ENCODE measurements at places on chromosomes 16 and 17.

GRCh38 chr16:5944971-5945370 is 847.4 kb upstream of the EEF2KMT start:
- no peak for DNase-seq

DNA sequence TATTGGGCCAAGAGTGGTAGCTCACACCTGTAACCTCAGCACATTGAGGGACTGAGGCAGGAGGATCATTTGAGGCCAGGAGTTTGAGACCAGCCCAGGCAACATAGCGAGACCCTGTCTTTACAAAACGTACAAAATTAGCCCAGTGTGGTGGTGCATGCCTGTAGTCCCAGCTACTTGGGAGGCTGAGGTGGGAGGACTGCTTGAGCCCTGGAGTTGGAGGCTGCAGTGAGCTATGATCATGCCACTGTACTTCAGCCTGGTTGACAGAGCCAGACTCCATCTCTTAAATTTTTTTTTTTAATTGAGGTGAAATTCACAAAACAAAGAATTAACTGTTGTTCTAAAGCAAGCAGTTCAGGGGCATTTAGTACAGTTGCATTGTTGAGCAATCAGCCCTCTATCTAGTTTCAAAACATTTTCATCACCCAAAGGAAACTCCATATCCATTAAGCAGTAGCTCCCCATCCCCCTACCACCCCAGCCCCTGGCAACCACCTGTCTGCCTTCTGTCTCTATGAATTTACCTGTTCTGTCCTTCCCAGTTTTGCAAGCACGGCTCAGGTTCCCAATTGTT is 15.6 kb downstream of the SNX29 start:
- no peak for DNase-seq

DNA sequence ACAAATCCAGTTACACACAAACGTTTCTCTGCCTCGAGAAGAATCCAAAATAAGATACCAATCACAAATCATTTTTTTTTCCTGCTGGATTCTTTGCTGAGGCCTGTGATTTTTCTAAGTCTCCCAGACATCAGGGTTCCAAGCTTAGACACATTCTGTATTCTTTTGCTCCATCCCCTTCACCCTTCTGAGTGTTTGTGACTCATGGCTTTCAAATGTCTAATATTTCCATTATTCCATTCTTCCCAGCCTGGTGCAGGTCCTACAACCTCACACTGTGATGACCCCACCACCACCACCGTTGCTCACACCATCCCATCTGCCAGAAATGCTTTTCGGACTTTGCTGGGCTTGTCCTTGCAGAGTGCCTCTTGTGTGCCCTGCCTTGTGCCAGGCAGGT is 480.1 kb downstream of the SOX9 start:
- DNase-seq = no peak

GRCh38 chr17:491086-492021 is 138.7 kb upstream of the RPH3AL start:
- no peak for DNase-seq

GRCh38 chr17:75909812-75910274 is 5.2 kb upstream of the MRPL38 start:
- no peak for DNase-seq

DNA sequence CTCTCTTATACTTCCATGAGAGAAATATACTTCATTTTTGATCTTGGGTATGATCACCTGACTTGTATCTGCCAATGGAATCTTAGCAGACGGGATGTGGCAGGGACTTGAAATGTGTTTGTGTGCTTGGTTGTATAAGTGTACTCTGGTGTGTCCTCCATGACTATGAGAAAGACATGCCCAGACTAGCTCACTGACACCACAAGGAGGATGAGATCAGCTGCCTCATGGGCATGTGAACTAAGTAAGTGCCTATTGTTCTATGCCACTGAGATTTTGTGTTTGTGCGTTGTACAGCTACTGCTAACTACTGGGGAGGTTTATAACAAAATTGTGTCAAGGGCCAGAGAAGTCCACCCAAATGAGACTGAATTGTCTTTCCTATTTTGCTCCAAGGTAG is 402.2 kb upstream of the SALL1 start:
- DNase-seq = no peak

DNA sequence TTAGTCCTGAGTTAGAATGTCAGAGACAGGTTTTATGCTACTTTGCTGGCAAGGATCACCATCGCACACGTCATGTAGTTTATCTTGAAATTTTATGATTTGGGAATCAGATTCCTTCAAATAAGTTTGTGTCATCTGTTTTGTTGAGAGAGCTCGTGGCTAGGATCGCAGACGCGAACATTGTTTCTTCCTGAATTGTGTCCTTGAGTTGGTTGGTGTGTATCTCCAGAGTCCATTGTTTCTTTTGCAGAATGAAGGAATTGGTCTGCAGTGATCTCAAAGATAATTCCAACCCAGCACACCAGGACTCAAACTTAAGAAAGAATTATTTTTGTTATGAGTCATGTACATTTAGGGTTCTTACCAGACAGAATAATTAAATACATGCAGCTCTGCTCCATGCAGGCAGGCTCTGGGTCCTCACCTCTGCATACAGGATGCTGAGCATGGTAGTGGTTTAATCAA is 51.6 kb downstream of the PRKCA start:
- DNase-seq = no peak

DNA sequence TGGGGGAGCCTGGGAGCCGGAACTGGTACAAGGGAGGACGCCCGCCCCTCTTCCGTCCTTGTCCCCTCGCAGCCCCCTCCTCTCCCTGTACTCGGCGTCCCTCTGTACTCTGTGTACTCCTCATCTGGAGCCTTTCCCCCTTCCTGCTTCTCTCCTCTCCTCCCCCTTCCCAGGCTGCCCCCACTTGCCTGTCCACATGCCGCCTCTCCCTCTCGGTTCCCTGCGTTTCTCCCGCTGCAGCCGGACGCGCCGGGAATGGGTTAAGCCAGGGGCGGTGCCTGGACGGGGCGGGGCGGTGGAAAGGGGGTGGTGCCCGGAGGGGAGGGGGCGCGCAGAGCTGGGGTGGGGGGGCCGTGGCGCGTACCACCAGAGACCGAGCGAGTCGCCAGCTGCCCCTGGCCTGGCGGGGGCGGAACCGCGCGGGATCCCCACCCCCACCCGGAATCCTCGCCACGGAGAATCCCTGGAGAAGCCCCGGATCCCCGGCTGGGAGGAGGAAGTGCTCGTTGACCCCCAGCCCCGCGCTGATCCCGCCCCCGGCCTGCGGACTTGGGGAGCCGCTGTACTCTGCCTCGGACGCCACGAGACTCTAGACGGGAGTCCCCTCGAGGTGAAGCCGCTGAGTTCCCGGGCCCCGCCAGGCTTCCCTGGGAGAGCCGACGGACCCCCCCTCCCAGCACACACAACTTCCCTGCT is 22.6 kb downstream of the GJD3 start:
- DNase-seq = peak; percentile 57

DNA sequence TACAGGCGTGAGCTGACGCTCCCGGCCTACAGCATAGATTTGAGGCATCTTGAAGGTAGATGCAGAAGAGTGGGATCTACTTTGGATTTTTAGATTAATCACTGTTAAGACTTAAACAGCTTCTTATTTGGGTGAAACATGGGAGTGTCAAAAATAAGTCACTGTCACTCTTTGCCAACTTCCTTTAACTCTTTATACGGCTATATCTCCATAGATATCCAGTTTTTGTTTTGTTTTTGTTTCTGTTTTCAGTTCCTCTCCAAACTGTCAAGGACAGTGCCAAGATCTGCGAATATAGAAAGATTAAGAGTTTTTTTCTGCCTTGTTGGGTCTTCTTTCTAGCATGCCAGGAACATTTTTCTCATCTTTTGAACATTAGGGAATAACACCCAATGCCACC is 706.1 kb downstream of the WWOX start:
- DNase-seq = no peak

All from Karpas-422 (cell line).